ENCODE measurements at places on chromosomes 5 and 9. TPM values are rescaled to one million over a fixed set of nuclear protein-coding genes. Genes with fewer than 3 reads are reported as not detected.

TMEFF1 gene
- 10.7 TPM for total RNA-seq

CPLANE1 gene
- total RNA-seq = 23.9 TPM

LHX2 gene
- total RNA-seq = not detected

ABO gene
- total RNA-seq = 0.10 TPM

WDR31 gene
- total RNA-seq = 0.29 TPM

NSD1 gene
- total RNA-seq = 44.1 TPM

NUTM2F gene
- total RNA-seq = not detected

DOCK8 gene
- 3.2 TPM for total RNA-seq

BRINP1 gene
- not detected for total RNA-seq

ARSI gene
- 0.19 TPM for total RNA-seq

PTGES gene
- 0.33 TPM for total RNA-seq

FOXI1 gene
- under 0.01 TPM for total RNA-seq

FOXD4L3 gene
- total RNA-seq = not detected

IRX2 gene
- total RNA-seq = not detected

OCLN gene
- total RNA-seq = 7.7 TPM

NUTM2G gene
- total RNA-seq = not detected

SPINK7 gene
- total RNA-seq = not detected

CCDC152 gene
- total RNA-seq = 0.33 TPM

IRX1 gene
- total RNA-seq = not detected

SYK gene
- not detected for total RNA-seq

C5orf24 gene
- 74.5 TPM for total RNA-seq

COL23A1 gene
- not detected for total RNA-seq

PLPPR1 gene
- not detected for total RNA-seq

OLFM1 gene
- total RNA-seq = 0.98 TPM

TENT4A gene
- total RNA-seq = 20.3 TPM

SLC36A2 gene
- not detected for total RNA-seq

NSG2 gene
- not detected for total RNA-seq

PCDHA9 gene
- total RNA-seq = under 0.01 TPM

LCN9 gene
- not detected for total RNA-seq

SMIM27 gene
- total RNA-seq = 1.6 TPM

SLC34A3 gene
- total RNA-seq = not detected

PCDHGA2 gene
- 1.6 TPM for total RNA-seq

PRR7 gene
- 21.2 TPM for total RNA-seq

EDIL3 gene
- 3.5 TPM for total RNA-seq

CCL28 gene
- 2.7 TPM for total RNA-seq

SCAMP1 gene
- total RNA-seq = 45.1 TPM

TRIM36 gene
- total RNA-seq = 2.2 TPM

C5orf58 gene
- not detected for total RNA-seq

SMIM23 gene
- not detected for total RNA-seq

FGF18 gene
- total RNA-seq = 0.10 TPM

ANKRD55 gene
- total RNA-seq = 2.6 TPM

MYO10 gene
- 133 TPM for total RNA-seq

PLEKHG4B gene
- not detected for total RNA-seq

PKD2L2 gene
- total RNA-seq = not detected

ATP10B gene
- not detected for total RNA-seq

TRIM14 gene
- total RNA-seq = 2.3 TPM

RGS7BP gene
- 1.6 TPM for total RNA-seq

FAM221B gene
- total RNA-seq = not detected

SUSD3 gene
- 0.98 TPM for total RNA-seq

POU5F2 gene
- 2.2 TPM for total RNA-seq

SLC45A2 gene
- total RNA-seq = 0.10 TPM

PAPPA gene
- 0.38 TPM for total RNA-seq

INSYN2B gene
- total RNA-seq = 52.3 TPM

GLRA1 gene
- not detected for total RNA-seq

ECPAS gene
- 98.3 TPM for total RNA-seq

PTGS1 gene
- total RNA-seq = 5.2 TPM

FPGS gene
- 117 TPM for total RNA-seq

CBY3 gene
- not detected for total RNA-seq
